ENCODE measurements at places on chromosomes 12 and 14.
A peak's percentile ranks its signal among the peaks of the same experiment; 100 is the strongest.

DNA sequence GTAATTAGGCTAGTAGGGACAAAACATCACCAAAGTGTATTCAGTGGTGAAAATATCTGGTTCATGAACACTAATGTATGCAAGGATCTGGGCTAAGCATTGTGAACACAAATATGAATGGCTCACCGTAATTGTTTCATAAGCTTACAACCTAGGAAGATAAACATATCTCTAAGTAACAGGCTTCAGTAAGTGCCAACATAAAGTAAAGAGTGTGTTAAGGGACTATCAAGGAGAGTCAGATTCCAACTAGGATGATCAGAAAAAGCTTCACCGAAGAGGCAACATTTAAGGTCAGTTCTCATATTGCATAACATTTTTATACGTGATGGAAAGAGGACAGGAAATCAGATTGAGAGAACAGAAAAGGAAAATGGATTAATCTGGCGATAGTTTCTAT lies 29.4 kb downstream of the ABCC9 start:
- DNase-seq: no peak

DNA sequence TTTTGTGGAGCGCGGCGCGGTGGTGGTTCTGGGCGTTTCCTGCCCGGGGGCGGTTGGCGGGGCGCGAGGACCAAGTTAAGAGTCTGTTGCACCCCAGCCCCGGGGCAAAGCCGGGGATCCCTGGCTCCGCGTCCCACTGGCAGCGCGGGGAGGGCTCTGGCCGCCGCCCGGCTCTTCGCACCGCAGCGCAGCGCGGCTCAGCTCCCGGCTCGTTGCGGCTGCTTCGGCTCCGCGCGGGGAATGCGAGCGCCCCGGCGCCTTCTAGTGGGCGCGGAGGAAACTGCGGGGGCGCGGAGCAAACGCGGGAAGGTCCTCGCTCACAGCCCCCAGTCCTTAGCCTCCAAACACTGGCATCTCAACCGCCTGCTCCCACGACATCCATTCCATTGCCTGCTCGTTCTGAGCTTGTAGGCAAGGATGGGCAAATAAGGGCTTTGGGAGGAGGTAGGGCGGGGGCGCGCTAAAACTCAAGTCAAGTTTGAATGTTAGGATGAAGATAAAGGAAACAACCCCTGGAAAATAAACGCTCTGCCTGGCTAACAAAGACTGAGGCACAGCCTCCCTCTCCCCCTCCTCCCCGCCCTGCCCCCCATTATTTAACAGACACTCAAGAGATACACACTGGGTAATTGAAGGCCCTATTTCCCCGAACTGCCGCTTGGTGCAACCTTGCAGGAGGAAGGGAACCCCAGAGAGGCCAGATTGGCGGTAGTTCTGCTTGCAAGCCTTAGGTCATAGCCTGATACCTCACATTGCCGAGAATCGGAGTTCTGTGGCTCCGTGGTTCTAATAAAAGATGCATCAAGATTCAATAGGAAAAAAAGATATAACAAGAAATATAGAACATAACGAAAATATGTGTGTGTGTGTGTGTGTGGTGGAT lies at the start of gene B4GALNT1:
B4GALNT1 (minus strand) TSS at position 244 of the 883 bp plus-strand sequence. CDS start 1,069 bp downstream, outside the sequence.
- peak; percentile 53 for DNase-seq

- no peak for DNase-seq
These were observed 222.4 kb upstream of the AMIGO2 start for GRCh38 chr12:47302111-47302671.

DNA sequence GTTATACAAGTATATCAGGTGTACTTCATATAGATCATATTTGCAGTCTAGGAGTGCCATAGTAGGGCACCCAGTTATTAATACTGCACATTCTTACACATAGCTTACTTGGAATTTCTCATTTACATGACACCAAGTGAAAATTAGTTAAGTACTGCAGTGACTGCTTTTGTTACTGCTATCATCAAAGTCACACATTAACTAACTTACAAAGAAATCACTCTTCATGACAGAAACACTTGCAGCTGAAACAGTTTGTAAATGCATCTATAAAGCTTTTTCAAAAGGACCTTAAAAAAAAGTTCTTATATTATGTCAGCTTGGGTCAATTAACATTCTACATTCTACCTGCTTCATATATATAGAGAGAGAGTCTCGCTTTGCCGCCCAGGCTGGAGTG lies 17.8 kb upstream of the RFC5 start:
- DNase-seq: no peak

- DNase-seq: no peak
These were observed 12.1 kb upstream of the LTA4H start for GRCh38 chr12:96047229-96048211.

DNA sequence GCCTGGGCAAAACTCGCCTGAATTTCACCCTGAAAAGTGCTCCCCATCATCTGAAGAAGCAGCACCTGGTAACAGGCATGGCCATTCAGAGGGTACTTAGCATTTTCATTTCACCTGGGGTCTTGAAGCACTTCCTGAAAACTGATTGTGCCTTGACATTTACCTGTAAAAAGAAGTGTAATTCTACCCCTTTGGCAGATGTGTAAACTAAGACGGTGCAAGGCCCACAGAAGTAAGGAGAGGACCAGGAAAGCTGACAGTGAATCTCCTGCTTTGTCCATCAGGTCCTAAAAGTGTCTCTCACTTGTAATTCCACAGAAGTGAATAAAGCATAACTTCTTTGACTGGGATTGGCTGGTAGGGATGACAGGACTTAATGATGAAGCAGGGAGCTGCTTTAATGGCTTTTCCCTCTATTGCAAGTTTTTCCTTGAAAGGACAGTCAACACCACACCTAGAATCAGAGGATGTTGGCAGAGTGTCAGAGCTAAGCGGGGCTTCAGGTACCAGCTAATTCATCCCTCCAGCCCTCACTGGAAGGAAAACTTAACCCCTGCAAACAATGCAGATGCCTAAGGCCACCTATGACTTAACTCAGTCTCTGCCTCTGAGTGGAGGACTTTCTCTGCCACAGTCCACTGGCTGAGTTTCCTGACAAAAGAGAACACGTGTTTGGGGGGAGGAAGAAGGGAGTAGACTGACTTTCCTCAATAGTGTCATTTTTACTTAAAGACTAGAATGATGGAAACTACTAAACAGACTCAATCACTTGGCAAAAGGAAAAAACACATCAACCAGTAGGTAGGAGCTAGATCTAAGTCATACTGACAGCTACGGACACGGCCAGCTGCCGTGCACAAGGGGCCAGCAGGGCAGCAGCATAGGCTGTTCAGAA lies 74.7 kb downstream of the NUAK1 start:
- no peak for DNase-seq

- DNase-seq: no peak
These were observed 19.6 kb downstream of the KLRF2 start for GRCh38 chr12:9900930-9901329.

- no peak for DNase-seq
These were observed 1.3 kb downstream of the TRIM9 start for GRCh38 chr14:51093371-51094281.

DNA sequence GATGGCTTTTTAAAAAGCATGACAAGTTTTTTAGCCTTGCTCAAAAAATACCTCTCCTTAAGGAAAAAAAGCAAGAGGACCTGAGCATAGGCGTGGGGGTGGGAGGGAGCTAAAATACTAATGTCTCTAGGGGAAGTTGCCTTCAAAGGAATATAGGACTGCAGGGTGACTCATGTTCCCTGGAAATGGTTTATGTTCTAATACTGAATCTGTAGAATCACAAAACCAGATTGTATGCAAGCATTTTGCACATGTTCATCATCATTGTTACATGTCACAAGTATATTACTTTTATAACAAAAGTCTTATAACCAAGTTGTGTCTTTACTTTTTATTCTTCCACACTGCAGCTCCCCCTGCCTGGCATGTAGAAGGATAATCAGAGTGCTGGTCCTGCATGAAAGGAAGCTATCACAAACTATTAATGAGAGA lies 36.6 kb downstream of the GPR135 start:
- DNase-seq: no peak

- DNase-seq: no peak
These were observed 88.5 kb downstream of the GXYLT1 start for GRCh38 chr12:42056130-42056529.

DNA sequence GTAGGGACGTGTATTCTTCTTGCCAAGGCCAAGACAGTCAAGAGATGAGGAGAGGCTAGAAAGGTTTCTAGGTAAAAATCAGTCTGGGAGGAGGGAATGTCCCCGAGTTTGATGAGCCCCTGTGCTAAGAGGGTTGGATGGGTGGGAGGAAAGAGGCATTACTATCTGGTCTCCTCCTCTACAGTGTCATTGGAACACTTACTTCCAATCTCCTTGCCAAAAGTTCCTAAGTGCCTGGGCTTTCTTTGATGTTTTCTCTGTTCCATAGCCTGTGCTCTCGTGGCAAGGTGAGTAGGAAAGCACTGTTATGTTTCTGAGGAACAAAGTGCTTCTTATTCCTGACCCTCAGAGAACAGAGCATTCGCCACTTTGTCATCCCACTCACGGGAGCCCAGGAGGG lies at the start of gene RNASE13:
RNASE13 (minus strand) TSS at position 101 of the 400 bp plus-strand sequence. CDS start 519 bp downstream, outside the sequence.
- no peak for DNase-seq

DNA sequence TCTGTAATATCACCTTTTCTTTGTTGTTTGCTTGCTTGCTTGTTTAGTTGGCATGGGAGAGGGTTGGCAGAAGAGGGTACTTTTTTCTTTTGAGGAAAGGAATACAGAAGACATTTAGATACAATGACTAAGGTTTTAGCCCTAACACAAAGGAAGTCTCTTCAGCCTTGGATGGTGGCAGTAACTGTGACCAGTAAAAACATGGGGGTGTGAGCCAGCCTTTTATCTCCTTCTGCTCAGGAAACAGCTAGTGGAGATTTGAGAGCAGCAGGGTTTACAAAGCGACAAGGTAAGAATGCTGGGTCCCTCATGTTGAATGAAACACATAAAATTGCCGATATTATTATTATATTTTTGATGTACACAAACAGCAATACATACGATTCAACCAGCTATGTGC lies 40.4 kb downstream of the SLC8A3 start:
- DNase-seq: no peak

GRCh38 chr12:25364529-25365339 lies 114.0 kb upstream of the KRAS start:
- peak; percentile 32 for DNase-seq

- DNase-seq: no peak
These were observed 245.0 kb downstream of the RGS6 start for GRCh38 chr14:72177251-72177650.

DNA sequence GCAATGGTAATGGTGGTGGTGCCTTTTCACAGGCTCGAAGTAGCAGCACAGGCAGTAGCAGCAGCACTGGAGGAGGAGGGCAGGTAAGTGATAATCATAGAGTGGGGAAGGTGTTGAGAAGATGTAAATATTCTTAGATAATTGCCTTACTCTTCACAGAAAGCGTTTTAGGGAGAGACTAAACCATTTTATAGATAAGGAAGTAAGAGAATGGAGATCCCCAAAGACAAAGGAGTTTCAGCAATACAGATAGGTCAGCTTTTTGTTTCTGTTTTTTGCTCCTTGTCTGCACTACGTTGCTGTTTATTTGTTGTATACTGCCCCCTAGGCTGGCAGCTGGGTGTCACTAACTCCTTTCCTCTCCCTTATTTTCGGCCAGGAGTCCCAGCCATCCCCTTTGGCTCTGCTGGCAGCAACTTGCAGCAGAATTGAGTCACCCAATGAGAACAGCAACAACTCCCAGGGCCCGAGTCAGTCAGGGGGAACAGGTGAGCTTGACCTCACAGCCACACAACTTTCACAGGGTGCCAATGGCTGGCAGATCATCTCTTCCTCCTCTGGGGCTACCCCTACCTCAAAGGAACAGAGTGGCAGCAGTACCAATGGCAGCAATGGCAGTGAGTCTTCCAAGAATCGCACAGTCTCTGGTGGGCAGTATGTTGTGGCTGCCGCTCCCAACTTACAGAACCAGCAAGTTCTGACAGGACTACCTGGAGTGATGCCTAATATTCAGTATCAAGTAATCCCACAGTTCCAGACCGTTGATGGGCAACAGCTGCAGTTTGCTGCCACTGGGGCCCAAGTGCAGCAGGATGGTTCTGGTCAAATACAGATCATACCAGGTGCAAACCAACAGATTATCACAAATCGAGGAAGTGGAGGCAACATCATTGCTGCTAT lies 2.0 kb downstream of the SP1 start:
- DNase-seq: peak; percentile 19

DNA sequence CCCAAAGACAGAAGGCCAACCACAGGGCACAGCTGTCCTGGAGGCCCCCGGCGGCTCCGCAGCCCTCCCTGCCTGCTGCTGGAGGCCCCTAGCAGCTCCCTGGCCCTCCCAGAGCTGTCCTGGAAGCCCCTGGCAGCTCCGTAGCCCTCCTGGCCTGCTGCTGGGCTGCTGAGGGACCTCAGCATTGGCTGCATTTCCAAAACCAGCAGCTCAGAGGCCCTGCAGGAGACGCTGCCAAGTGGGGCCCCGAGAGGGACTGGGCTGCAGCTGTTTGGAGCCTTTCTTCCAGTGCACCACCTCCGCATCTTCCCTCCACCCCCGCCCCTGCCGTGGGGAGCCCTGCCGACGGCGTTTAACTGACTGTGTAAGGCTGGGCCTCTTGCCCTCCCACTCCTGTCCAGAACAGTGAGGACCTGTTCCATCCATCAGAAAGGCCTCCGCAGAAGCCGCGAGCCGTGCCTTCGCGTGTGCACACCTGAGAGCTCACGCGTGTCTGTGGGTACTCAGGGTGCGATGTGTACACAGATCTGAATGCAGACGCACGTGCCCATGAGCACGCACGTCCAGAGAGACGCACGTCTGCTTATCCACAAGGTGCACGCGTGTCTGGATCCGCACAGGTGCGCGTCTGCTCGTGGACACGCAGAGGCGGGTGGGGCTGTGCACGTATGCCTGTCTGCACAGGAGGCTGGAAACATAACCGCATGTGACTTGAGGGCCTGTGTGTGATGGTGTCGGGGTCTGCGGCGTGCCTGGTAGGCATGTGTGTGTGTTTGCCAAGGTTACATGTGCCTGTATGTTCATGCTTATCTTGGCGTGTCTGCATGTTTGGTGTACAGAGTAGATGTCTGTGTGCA lies 57.0 kb upstream of the FBRSL1 start:
- no peak for DNase-seq

GRCh38 chr12:23950210-23950774 lies 822 bp upstream of the SOX5 start:
- DNase-seq: no peak

- DNase-seq: no peak
These were observed 306.6 kb upstream of the TMPO start for GRCh38 chr12:98208816-98209215.

DNA sequence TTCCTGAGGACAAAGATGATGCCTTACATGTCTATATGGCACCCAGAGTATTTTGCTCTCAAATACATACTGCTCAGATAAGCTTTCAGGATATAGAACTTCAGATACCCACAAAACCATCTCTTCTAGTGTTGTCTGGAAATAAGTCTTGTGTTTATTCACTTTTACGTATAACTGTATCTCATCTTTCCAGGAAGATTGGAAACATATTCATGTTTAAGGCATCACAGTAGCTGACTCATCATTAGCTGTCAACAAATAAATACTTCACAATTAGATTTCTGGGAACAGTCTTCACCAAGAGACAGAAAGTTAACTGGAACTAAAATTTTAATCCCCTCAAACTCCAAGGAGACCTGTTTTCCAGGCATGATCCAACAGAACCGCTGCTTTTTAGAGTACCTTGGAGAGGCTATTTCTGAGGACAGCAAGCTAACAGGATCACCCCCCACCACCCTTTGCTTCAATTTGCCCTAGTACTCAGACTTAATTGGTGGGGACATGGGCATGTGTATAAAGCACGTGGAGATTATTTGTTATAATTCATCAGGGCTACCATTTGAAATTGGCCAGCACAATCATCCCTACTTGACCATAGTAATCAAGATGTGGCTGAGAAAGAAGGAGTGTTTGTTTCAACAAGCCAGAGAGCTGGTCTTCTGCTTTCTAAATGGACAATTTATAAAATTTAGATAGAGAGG lies 129.3 kb upstream of the HIF1A start:
- DNase-seq: no peak
